Activated CD4-positive, alpha-beta T cell treated with anti-CD3 and anti-CD28 coated beads, Interleukin-2, amount 10 ng/mL, durations not matched to agents 7 days and 5 days (primary cell): ENCODE measurements at places on chromosomes 13 and 19. TPM values are rescaled to one million over a fixed set of nuclear protein-coding genes. Genes with fewer than 3 reads are reported as not detected.

DNA sequence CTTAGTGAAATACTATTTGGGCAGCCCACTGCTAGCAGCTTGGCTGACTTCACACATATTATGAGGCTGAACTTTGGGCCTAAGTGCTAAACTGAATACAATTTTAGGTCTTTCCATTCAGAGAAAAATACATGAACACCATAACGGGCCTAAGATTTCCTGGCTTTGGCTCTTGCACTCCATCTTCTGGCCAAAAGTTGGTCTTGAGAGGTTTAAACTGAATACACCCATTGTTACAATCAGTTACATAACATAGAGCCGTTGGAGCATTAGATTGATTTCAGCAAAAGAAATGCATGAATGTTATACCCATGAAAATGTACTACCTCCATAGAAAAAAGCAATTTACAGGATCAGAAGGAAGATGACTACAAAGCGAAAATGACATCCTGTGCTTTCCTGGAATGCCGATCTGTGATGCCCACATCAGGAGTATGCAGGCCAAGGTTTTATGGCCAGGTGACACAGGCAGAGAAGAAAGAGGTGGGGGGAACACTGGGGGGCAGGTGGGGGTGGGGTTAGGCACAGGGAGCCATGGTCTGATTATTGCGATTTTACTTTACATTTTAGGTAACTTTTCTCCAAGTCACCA is 11.1 kb upstream of the SHISA2 start:
- peak; percentile 59 for DNase-seq
- no peak overlapping the region for H3K4me3 ChIP-seq
- H3K4me1 ChIP-seq: peaks cover 11% of the 10 kb centered on the region
- peaks cover 19% of the 10 kb centered on the region for H3K27me3 ChIP-seq

DNA sequence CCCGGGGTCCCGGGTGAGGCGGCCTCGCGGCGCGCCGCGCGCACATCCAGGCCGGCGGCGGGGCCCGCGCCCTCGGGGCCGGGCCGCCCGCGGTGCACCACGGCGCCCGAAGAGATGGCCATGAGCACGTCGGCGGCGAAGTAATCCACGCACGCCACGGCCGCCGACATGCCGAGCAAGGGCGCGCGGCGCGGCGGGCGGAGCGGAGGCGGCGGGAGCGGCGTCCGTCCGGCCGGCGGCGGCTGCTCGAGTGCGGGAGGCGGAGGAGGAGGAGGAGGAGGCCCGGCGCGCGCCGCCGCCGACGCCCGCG is at the start of gene KLF16:
Gene KLF16 (minus strand): TSS at position 252 of the 310 bp plus-strand sequence. CDS start 82 bp downstream, at position 170.
- peak within 1 kb of the TSS; percentile 95 for H3K27ac ChIP-seq
- H3K4me1 ChIP-seq: peaks cover 55% of the 10 kb centered on the region
- no peak for DNase-seq

DNA sequence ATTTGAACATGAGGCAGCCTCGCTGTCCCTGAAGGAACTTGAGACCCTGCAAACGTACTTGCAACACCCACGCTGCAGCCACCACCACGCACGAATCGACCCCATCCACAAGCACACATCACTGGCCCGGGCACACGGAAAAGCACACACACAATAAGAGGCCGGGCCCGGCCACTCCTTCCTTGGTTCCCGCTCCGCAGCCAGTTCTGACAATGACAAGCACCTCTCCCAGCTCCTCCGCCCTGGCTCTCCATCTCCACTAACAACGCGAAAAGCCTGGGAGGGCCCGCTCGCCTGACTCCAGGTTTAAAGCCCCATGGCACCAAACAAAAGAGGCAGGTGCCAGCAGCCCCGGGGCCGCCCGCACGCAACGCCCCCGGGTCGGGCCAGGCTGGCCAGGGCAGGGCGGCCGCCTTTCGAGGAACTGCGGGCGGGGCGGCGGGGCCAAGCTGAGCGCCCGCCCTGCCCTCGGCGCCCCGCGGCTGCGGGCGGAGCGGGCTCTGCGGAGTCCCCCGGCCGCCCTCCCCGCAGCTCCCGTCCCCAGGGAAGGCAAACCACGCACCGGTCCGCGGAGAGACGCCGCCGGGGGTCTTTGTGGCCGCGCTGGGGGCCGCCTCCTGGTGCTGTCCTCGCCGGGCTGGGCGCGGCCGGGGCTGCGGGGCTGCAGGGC is 495 bp downstream of the DCLK1 start:
- no peak overlapping the region for H3K4me3 ChIP-seq
- no peak overlapping the region for H3K27ac ChIP-seq
- no peaks in the 10 kb centered on the region for H3K36me3 ChIP-seq

DNA sequence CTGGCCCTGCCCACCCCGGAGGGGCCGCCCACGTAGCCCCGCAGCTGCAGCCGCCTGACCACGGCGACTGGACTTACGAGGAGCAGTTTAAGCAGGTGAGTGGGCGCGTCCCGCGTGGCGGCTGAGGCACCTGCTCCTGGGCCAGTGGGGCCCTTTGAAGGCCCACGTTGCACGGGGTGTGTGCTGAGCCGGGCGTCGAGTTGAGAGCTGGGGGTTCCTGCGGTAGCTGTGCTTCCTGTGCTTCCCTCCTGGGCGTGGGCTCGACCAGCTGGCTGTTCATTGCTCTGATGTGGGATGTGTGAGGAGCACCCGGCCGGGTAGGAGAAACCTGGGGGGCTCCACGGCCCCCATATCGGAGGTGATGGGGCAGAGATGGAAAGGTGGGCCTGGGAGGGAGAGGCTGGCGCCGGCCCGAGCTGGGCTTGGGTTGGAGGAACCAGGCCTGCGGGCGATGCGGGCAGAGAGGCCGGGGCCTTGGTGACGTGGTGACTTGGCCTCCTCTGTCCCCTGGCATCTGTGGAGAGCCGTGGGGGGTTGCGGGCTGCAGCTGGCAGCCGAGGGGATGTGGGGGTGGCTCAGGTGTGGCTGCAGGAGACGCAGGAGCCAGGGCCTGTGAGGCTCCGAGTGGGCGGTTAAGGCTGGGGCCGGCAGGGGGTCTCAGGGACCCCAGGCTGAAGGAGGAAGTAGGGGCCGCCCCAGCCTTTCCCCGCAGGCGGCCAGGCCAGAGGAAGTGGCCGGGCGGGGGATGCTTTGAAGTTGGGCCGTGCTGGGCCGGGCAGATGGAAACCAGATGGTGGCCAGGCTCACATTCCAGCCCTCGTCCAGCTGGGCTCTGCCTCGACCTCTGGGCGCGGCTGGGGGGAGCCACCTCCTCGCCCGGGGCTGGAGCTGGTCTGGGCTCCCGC is 7.1 kb downstream of the ARID3A start:
- no peaks in the 10 kb centered on the region for H3K27me3 ChIP-seq
- peak overlapping the region; percentile 70 for H3K4me3 ChIP-seq
- H3K4me1 ChIP-seq: peaks cover 24% of the 10 kb centered on the region
- peak; percentile 57 for DNase-seq

DNA sequence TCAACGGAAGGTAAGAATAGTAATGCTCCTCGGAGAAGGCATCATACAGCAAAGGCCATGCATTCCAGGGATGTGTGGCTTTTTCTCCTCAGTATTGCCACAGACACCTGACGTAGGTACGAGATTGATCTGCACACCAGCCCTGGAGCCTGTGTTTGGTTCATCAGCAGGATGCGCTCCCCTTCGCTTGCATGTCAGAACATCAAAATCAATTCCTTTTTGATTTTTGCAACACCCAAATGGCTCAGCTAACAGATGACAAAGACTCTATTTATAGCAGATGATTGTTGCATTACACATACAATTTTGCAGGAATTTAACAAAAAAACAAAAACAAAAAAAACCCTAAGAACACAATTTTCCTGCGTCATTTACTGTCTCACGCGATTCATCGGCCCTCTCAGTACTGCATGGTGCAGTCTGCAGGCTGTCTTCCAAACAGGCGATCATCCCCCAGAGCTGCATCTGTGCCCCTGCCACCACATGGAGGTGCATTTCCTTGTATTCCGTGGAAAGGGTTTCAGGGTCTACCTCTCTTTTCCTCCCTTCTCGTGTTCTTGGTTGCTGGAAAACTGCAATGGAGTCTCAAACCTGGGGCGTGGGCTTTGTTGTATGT is 207.3 kb downstream of the TEX29 start:
- H3K4me3 ChIP-seq: no peak overlapping the region
- H3K27ac ChIP-seq: no peak overlapping the region

GRCh38 chr13:110092831-110093247 is 214.1 kb downstream of the COL4A1 start:
- no peak for DNase-seq
- H3K36me3 ChIP-seq: no peaks in the 10 kb centered on the region
- H3K4me3 ChIP-seq: no peak overlapping the region
- H3K27me3 ChIP-seq: peaks cover 2% of the 10 kb centered on the region
- H3K4me1 ChIP-seq: no peaks in the 10 kb centered on the region

DNA sequence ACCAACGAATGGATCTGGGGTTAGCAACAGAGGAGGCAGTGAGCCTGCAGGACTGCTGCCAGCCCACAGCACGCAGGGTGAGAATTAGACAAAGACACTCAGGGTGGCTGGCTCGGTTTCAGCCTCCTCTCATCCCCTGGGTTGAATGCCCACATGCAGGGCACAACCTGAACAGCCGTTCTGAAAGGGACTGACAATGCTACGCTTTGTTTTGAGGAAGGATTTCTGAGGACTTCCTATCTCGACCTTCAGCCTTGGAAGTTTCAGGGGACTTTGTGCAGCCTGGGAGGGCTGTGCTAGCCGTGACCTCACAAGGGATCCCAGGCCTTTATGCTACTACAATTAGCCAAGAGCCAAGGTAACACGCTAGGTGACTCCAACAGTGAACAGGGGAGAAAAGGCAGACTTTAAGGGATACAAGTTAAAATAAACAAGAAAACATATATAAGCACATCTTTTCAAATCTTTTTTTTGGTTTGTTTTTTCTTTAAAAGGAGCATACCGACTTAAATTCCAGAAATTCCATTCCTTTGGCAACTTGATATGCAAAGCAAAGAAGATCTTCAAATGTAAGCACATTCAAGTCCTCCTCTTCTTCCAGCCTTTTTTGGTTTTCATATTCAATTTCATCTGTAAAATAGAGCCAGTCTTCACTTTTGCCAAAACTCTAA is 34.5 kb upstream of the URAD start:
- H3K27ac ChIP-seq: no peak overlapping the region
- no peak overlapping the region for H3K4me3 ChIP-seq
- H3K27me3 ChIP-seq: no peaks in the 10 kb centered on the region

DNA sequence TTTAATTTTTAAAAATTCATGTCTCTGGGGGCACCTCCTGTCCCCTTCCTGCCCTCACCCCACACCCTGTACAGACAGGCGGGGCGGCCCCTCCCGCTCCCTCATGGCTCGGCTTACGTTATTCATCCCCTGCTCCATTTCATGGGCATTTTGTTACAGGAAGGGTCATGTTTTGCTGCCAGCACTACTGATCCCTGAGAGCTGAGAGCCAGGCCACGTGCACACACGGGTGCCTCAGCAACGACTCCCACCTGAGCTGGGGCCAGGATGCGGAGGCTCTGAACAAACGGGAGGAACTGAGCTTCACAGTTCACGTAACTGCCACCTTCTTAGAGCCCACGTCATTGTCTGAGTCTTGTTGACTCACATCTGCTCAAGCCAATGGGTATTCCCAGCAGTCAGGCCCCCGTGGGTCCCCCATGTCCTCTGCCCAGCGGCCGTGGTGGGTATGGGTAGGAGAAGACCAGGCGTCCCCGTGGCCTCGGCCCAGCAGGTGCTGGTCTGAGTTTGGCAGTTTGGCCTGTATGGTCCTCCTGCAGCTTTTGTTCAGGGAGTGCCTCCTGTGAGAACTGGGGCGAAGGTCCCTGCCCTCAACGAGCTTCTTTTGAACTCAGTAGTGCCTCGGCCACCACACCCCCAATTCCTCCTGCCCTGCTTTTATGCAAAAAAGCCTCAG is 16.4 kb upstream of the TMEM255B start:
- H3K27me3 ChIP-seq: peaks cover 19% of the 10 kb centered on the region
- no peak overlapping the region for H3K4me3 ChIP-seq
- H3K36me3 ChIP-seq: no peaks in the 10 kb centered on the region
- DNase-seq: no peak
- H3K27ac ChIP-seq: no peak overlapping the region
- H3K4me1 ChIP-seq: peaks cover 19% of the 10 kb centered on the region

EDNRB gene
- not detected for total RNA-seq

CRX gene
- not detected for total RNA-seq

RPL28 gene
- total RNA-seq: 3,457 TPM

ETV2 gene
- 1.9 TPM for total RNA-seq

FREM2 gene
- total RNA-seq: not detected
